Stimulated activated CD4-positive, alpha-beta T cell treated with anti-CD3 and anti-CD28 coated beads, TNF-alpha, amount 100 ng/mL, for 4 hours (primary cell): ENCODE measurements at places on chromosomes 2 and 18.

DNA sequence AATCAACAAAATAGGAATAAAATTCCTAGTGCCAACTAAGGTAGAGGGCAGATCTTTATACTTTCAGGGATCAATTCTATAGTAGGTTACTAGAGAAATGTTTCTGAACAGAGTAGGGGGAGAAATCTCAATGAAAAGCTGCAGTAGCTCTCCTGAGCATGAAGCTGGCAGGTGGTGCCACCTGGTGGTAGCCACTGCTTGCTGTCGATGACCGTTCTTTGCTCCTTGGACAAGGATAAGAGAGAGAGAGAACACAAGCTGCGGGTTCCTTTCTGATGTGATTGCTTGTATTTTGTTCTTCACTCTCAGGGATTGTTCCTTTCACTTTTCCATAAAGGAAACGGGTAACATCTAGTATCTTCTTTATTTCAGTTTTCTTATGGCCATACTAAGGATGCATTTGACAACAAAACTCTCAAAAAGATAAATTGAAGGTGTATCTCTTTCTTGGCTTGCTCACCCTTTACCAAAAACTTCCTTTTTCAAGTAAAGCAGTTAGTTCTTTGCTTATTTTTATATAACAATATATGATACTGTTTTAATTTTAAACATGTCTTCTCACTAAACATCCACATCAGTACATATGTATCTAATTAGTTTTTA is 18.6 kb upstream of the MRPL19 start:
- peak; percentile 13 for DNase-seq

- no peak for DNase-seq
Observed at GRCh38 chr2:44932564-44933392, 8.7 kb upstream of the SIX3 start.

DNA sequence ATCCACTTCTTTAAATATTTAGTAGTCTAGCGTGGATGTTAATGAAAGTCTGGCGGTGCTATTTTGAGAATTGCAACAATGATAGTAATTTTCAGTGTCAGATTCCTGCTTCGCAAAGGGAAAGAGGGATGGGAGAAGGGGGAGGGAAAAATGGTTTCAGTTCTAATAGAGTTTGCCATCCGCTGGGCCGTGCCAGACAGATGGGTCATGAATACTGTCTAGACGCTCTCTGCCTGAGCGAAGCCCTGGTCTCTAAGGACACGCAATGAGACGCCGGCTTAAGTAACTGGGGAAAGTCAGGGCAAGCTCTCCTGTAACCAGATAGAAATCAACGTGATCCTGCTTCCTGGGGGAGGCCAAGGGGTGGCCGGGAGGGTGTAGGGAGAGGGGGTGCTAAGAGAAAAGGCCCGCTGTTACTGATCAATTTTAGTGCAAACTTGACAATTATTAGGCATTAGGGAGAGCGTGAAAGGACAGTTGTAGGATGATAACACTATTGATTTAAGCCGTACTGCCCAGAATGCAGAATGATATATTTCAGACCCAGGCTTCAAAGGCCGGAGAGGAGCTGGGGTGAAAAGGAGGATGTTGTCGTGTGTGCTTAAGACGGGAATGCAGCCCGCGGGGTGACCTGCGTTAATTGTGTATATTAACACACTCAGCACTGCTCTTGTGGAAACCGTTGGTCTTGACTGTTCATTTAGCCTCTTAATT is 229.2 kb downstream of the LDLRAD4 start:
- no peak for DNase-seq

- DNase-seq = no peak
Observed at GRCh38 chr18:11091746-11092145, 57.6 kb downstream of the PIEZO2 start.

- DNase-seq = no peak
Observed at GRCh38 chr2:72916743-72917137, 579 bp upstream of the EMX1 start.

GRCh38 chr18:37309861-37310260 is 255.7 kb downstream of the CELF4 start:
- DNase-seq = no peak

DNA sequence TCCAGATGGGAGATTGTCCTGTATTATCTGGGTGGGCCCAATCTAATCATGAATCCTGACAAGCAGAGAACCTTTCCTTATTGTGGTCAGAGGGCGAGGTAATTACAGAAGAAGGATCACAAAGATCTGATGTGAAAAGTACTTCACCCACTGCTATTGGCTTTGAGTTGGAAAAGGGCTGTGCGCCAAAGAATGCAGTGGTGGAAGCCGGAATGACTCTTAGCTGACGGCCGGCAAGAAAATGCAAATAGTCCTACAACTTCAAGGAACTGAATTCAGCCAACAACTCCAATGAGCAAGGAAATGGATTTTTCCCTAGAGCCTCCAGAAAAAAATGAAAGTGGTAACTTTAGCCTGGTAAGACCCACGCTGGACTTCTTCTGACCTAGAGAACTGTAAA is 67.3 kb downstream of the CTNNA2 start:
- no peak for DNase-seq

DNA sequence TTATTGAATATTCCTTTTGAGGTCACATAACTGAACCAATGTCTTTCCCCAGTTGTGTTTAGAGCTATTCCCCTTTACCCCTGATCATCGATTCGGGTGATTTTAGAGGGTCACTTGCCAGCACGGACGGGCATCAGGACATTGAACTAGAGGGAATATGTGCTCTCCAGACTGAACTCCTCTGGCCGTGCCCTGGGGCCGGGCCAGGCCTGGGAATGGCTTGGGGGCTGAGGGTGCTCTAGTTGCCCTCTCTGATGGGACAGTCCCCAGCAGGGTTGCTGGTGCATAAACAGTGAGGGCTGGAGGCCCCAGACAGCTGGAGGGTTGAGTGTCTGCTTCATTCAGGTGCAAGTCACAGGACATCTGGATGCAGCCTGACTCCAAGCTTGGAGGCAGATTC is 90.7 kb downstream of the SMIM21 start:
- no peak for DNase-seq

GRCh38 chr18:39485696-39486095 is 1920.1 kb upstream of the CELF4 start:
- DNase-seq = no peak

DNA sequence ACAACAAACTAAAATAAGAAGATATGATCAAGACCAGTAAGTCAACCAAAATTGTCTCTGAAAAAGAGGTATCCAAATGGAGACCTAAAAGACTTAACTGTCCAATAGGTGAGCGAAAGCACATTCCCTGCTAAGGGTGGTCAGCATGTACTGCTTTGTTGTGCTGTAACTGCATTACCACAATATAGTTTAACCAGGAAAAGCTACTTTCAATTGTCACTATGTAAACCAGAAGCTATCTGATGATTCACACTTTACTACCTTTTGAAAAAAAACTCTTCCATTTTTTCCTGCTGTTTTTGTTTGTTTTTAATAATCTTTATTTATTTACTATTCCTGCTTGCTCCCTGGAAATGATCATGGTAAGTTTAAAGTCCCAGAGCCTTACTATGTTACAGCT is 36.1 kb downstream of the ASXL2 start:
- no peak for DNase-seq

DNA sequence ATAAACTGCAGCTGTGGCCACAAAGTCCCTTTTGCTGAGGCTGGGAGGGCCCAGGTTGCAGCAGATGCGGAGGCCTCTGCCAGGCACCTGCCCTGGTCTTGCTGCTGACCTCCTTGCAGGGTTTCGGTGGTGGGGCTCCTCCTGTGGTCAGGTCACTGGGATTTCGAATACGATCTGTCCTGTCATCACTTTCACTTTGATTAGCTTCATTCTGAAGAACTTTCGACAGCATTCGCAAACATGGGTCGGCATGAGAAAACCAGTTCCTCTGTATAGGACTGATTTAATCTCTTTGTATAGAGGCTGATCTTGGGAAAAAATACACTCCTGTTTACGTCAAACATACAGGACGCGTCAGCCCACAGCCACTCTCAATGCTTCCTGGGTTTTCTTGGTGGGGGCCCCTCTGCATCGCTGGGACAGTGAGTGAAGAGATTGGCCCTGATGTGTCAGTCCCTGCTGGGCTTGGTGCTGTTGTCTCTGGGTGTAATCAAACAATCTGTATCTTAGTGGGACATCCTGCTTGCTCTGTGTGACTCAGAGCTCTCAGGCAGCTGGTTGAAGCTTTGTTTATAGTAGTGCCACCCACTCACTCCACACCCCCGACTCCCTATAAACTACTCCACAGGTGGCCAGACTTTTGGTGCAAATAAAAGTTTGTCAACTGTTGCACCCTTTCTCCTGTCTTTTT is 209.4 kb upstream of the CXCR4 start:
- no peak for DNase-seq
